ENCODE measurements at places on chromosomes 1 and 21.

GRCh38 chr1:64004451-64005025 lies 198.9 kb upstream of the UBE2U start:
- DNase-seq: no peak

GRCh38 chr21:10539956-10540355 lies 18.6 kb downstream of the TPTE start:
- no peak for DNase-seq

GRCh38 chr1:234923626-234924025 lies 205.0 kb downstream of the TOMM20 start:
- DNase-seq: no peak

DNA sequence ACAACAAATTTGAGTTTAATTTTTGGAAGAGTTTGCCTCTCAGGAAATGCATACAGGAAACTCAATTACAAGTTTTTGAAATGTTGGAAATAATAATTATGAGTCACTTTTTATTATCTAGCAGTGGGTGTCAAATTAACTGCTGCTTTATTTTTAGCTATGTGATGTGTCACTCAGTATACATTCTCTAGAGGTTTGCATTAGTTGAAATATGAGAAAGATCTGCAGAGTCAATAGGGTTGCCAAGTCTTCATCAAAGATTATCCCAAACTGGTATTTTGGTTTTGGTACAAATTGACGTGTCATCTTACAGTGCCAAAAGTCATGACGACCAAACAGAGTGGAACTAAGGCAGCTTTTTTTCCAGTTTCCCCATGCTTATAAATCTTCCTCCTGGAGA lies 54.3 kb upstream of the DIPK1A start:
- DNase-seq: no peak

DNA sequence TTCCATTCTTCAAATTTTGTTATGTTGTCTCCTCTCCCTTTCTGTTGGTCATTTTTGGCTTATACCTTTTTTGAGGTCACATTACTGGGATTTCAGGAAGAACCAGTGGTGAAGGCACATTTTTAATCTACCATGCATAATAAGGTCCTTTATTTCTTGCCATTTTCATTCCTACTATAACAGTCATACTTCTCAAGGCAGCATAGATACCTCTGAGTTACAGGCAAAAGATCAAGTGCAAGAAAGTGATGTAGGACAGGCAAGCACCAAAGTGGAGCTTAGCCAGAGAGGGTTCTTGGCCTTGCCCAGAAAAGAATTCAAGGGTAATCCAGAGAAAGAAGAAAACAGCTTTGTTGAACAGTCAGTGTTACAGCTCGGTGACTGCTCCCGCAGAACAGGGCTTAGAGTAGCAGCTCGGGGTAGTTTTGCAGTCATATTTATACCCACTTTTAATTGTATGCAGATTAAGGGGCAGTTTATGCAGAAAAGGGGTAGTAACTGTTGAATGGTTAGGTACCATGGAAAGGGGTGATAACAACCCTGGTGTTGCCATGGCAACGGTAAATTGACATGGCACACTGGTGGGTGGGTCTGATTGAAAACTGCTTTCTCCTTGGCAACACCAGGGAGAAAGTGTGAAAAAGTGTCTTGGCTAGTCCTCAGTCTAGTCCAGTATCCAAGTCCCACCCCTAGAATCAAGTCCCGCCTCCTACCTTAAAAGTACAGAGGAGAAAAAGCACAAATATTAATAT lies 39.6 kb upstream of the DOCK7 start:
- DNase-seq: no peak

Measured in NCI-H748 treated with DMSO at 0.1 percent for 48 hours (cell line).